ENCODE measurements at places on chromosomes 3 and 15. TPM values are rescaled to one million over a fixed set of nuclear protein-coding genes. Genes with fewer than 3 reads are reported as not detected.

Gene STIMATE
- 7.2 TPM for polyA plus RNA-seq

DNA sequence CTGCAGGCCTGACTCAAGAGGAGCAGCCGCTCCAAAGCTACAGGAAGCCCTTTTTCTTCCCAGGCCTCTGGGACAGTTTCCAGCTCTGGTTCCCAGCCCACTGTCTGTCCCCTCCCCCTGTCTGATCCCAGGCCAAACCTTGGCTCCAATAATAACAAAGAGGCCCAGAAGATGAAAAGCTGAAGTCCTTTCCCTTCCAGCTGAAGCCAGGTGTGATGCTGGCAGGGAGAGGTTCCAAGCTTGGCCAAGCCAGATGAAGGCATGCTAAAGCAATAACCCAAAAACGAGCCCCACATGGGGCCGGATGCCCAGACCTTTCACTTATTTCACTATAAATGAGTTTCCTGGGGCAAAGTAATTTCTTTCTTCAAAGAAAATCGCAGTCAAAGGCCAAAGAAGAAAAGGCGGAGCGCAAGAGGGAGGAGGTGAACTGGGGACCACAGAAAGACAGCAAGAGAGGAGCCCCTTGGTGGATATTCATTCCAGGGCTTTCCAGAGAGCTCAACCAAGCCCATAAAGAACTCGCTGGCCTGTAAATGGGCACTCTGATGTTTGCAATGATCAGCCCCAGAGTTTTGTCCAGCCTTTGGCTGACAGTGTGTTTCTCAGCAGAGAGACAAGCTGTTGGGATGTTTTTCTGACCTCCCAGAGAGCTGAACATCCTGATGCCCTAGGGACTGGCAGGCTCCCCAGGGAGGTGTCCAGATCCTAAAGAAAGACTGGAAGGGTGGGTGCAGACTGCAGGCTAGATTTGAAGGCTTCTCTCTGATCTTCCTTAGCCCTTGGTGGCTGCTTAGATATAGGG, 157.6 kb downstream of the UACA start:
- DNase-seq: peak; percentile 71

Gene ALDH1A3
- 4.9 TPM for polyA plus RNA-seq

DNA sequence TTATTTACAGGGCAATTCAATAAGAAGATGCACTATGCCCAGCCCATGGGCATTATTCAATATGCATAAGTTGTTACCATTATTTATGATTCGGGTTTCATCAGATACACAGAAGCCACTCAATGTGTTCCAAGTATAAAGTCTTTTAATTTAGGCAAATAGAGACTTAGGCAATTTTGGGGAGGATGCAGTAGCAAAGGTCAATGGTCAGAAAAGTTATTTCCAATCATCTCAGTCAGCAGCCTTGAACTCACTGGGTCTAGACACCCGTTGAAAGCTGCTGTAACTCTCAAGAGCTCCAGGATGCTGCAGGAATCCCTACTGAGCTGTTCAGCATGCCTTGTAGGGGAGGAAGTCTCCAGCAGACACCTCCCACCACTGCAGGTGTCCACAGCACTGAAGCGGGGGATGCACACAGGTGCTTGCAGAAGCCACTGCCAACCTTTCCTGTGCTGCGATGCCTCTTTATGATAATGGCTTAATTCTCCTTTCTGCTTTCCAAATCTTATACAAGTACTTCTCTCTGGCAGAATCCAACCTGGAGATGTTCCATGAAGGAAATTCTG, 155.0 kb upstream of the SUCLG2 start:
- no peak for DNase-seq

- DNase-seq: no peak
These were observed 465.6 kb upstream of the ZNF385D start for GRCh38 chr3:22216601-22217000.

Gene PLA1A
- 1.1 TPM for polyA plus RNA-seq

DNA sequence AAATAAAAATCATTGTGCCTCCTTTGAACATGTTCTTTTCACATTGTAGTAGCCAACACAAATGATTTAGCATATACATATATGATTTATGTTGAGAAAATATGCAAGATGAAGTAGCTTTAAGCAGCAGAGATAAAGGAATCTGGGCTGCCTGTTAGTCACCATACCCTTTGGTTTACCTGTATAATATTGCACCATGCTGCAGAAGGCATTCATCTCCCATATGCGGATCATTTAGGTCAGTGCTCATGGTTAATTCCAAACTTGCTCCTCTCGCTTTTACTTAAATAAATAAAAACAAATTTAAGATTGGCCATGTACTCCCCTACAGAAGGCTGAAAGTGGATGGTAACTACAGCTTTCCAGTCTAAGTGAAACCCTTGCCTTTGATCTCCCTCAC, 86.7 kb upstream of the TBL1XR1 start:
- no peak for DNase-seq

DNA sequence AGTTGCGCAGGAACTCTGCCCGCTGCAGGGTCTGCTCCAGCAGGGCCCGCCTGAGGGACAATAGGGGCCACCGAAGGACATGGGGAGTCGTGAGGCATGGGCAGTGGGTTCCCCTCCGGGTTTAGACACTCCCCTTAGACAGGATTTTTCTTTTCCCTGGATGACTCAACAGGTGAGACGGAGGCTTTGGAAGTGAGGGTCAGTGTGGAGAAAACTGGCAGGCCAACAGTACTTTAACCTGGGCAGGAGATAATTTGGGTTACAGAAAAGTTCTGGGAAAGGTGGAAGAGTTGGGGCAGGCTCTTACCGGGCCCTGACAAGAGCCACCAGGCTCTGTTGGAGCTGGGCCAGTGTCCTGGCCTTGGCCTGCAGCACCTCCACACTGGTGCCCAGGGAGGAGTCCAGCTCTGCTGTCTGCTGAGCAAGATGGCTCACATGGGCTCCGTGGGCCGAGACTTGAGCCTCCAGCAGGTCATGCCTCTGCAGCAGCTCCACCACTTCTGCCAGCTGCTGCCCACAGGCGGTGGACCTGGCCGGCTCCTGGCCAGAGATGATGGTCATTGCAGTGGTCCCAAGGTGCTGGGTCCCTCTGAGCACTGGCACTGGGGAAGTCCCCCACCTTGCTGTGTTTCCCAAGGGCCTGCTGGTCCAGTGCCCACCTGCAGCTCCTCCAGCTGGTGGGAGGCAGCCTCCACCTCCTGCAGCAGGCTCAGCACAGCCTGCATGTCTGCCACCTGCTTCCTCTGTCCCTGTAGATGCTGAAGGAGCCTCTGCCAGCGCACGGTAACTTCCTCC, 11.0 kb downstream of the SPTBN5 start:
- DNase-seq: no peak

- DNase-seq: no peak
These were observed 43.4 kb downstream of the APBA2 start for GRCh38 chr15:28929200-28929599.

Gene GOLGA8R
- polyA plus RNA-seq: 4.5 TPM

GRCh38 chr15:37109872-37110572, 9.7 kb upstream of the MEIS2 start:
- peak; percentile 55 for DNase-seq

GRCh38 chr3:193842832-193843473, 249.9 kb downstream of the OPA1 start:
- DNase-seq: no peak

- DNase-seq: no peak
These were observed 229.9 kb downstream of the IL5RA start for GRCh38 chr3:2880218-2880756.

Gene ADAMTS17
- polyA plus RNA-seq: 0.95 TPM

- DNase-seq: no peak
These were observed 7.1 kb downstream of the TJP1 start for GRCh38 chr15:29815000-29815710.

- DNase-seq: no peak
These were observed 49.2 kb downstream of the LDHAL6B start for GRCh38 chr15:59255680-59256336.

GRCh38 chr15:29822100-29822683, at the start of gene TJP1:
TSS of gene TJP1 (minus strand) at chr15:29822468. CDS start at chr15:29822028, 440 bp downstream.
- DNase-seq: peak; percentile 80

Gene CERS3
- 0.03 TPM for polyA plus RNA-seq

Gene STAC
- 0.28 TPM for polyA plus RNA-seq

GRCh38 chr15:36734366-36734765, 154.9 kb downstream of the CDIN1 start:
- no peak for DNase-seq

Gene ITPKA
- polyA plus RNA-seq: 4.4 TPM

DNA sequence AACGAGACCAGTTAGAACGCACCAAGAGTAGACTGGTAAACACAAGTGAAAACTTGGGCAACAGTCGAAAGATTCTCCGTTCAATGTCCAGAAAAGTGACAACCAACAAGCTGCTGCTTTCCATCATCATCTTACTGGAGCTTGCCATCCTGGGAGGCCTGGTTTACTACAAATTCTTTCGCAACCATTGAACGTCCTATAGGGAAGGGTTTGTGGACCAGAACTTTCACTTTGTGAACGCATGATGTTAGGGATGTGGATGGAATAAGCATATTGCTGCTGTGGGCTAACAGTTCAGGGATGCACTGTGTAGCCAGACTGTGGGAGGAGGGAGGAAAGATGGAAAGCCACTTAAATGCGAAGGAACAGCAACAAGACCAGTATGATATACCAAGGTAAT, 34.9 kb upstream of the TBC1D23 start:
- DNase-seq: no peak

Gene JAGN1
- polyA plus RNA-seq: 23.2 TPM

DNA sequence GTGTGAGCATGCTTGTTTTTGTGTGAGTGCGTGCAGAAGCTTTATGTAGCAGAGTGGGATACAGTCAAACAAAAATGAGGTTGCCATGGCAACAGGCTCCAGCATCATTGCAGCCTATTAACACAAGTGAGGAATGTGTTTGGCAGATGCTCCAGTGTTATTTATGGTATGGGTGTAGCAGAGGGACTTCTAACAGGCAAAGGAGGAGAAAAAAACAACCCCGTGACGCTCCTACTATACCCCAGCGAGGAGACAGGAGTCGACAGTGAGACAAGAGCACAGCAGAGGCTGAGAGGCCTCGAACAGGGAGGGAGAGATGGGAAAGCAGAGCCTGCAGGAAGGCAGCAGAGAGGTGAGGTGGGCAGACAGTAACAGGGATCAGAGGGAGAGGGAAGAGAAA, 4.9 kb downstream of the ADCY5 start:
- DNase-seq: no peak

- DNase-seq: no peak
These were observed 7.4 kb upstream of the SLCO2A1 start for GRCh38 chr3:134037168-134037567.

All from heart right ventricle (tissue), 16 donors.